ENCODE measurements at places on chromosomes 12 and 14.

DNA sequence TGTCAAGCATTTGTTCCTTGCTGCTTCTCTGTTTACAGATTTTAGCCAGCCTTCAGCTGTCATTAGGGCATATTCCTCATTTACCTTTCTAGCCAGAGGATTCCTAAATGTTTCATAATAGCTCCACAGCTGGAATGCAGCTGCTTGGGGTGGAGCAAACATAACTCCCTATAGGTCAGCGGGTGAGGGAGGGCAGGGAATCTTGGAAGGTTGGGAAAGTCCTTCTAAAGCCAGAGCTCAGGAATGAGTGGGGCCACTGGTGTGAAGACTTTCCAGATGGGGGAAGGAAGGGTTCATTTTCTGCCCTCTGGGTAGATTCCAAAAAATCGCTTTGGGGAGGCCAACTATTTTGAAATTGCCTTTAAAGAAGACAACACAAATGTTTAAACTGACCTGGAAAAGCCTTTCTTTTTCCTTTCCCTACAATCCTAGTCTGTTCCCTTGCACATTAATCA, 16.3 kb upstream of the IRF2BPL start:
- DNase-seq: no peak

GRCh38 chr14:64844272-64844671, 35.4 kb downstream of the SPTB start:
- DNase-seq: peak; percentile 34

DNA sequence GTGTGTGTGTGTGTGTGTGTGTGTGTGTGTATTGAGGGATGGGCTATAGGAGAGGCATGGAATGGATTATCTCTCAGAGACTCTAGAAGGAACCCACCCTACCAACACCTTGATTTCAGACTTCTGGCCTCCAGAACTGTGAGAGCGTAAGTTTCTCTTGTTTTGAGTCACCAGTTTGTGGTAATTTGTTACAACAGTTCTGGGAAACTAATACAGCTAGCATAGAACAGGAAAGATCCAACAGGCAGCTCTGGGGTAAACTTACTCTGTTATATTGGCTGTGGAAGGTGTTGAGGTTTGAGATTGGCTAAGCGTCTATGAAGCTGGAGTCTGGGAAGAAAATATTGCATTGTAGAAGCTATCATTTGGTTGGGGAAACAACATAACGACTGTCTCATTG, 334.3 kb downstream of the AACS start:
- DNase-seq: no peak

DNA sequence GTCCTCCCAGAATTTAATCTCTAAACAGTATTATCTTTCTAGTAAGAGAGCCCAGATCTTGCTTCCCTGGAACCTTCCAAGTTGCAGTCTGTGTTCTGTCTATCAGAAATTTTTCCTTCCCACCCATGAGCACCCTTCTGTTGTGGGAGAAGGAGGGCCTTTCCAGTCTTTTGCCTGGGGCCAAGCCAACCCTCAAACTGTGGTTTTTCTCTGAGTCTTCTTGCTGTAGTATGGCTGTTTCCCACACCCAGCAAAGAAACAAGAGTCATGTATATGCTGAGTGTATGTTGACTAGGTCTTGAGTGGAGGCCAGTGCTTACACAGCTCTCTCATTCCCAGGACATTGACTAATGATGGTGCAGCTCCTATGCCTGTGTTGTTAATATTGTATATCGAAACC, 104.5 kb downstream of the TGFB3 start:
- DNase-seq: no peak

- no peak for DNase-seq
Observed at GRCh38 chr12:23771240-23771949, 178.1 kb downstream of the SOX5 start.

- no peak for DNase-seq
Observed at GRCh38 chr12:109701064-109701463, 12.6 kb upstream of the FAM222A start.

- DNase-seq: peak; percentile 15
Observed at GRCh38 chr14:81122326-81122725, 98.4 kb downstream of the GTF2A1 start.

GRCh38 chr14:103868242-103868897, 21.0 kb upstream of the PPP1R13B start:
- DNase-seq: no peak

DNA sequence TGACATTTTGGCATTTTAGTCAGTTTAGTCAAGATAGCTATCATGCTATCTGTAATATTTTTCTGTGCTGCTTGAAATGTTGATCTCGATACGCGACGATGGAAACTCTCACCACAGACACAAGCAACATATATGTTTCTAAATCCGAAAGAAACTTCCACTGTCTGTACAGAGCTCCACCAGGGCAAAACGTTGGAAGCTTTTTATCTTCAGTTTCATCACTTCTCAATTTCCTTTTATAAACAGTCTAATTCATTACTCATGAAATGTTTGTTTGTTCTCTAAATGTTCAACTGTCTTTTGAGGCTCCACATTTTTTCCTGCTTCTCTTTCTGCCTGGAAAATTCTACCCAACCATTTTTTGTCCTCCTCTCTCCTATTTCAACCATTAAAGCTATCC, 737.6 kb downstream of the SLC16A7 start:
- DNase-seq: no peak
